ENCODE measurements at places on chromosomes 5 and 9.
A peak's percentile ranks its signal among the peaks of the same experiment; 100 is the strongest.

- no peaks in the 10 kb centered on the region for H3K36me3 ChIP-seq
- no peak overlapping the region for H3K27ac ChIP-seq
These were observed 236.7 kb downstream of the PIK3R1 start for GRCh38 chr5:68452286-68452685.

DNA sequence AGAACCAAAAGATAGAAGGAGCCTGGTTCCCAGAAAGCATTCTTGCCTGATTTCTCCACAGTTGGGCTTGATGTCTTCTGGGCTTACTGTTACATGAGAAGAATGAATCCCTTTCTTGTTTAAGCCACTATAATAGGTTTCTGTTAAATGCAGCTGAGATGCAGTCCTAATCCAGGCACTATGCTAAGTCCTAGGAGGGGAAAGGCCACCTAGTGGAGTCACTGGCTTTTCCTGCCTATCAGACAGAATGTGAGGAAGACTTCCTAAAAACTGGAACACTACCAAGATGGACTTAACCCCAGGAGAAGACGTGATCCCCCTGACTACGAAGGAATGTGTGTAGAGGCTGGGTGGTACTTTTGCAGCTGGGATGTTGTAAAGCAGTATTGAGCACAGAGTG lies 34.3 kb upstream of the FSD1L start:
- no peaks in the 10 kb centered on the region for H3K36me3 ChIP-seq
- H3K27me3 ChIP-seq: peaks cover 43% of the 10 kb centered on the region
- H3K4me3 ChIP-seq: no peak overlapping the region
- H3K4me1 ChIP-seq: no peaks in the 10 kb centered on the region
- H3K27ac ChIP-seq: no peak overlapping the region

GRCh38 chr5:53568401-53568800 lies 8.0 kb downstream of the NDUFS4 start:
- peaks cover 8% of the 10 kb centered on the region for H3K36me3 ChIP-seq
- no peak for DNase-seq
- H3K27ac ChIP-seq: no peak overlapping the region
- no peaks in the 10 kb centered on the region for H3K27me3 ChIP-seq

GRCh38 chr5:154081246-154081645 lies 42.5 kb downstream of the MFAP3 start:
- DNase-seq: no peak
- H3K36me3 ChIP-seq: no peaks in the 10 kb centered on the region
- H3K4me1 ChIP-seq: peaks cover 7% of the 10 kb centered on the region
- H3K4me3 ChIP-seq: no peak overlapping the region
- no peaks in the 10 kb centered on the region for H3K27me3 ChIP-seq

DNA sequence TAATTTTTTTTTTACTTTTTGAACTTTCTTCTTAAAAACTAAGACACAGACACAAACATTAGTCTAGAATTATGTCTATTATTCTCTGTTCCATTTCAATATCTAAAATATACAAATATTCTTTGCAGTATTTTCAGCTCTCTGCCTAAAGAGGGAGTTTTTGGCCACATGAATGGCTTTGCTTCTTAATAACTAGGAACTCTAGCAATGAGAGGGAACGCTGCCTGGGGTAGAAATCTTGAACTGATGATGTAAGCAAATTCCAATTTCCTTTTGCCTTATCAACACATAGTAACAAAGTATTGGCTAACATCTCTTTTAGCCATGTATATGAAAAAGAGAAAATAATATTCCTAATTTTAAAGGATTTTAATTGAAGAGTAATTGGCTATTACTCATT lies 51.9 kb downstream of the SLC25A46 start:
- no peaks in the 10 kb centered on the region for H3K4me1 ChIP-seq
- H3K36me3 ChIP-seq: no peaks in the 10 kb centered on the region
- H3K27ac ChIP-seq: no peak overlapping the region

DNA sequence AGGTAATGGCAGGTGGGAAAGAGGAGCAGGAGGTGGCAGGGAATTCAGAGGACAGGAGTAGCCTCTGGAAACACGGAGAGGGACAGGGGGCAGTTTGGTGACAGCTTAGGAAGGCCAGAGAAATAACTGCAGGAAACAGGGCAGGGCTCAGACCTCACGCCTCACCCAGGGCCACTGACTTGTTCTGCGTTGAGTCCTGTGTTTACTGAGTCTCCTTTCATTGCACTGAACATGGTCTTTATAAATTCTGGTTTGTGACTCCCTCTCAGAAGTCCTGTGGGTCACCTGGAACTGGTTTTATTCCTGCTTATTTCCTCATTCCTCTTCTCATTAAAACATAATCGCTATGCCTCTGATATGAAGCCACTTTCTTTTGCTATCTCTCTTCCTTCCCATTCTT lies 55.2 kb upstream of the ZNF622 start:
- peak overlapping the region; percentile 32 for H3K27ac ChIP-seq
- H3K4me1 ChIP-seq: peaks cover 22% of the 10 kb centered on the region
- no peaks in the 10 kb centered on the region for H3K27me3 ChIP-seq
- H3K36me3 ChIP-seq: peaks cover 8% of the 10 kb centered on the region

- no peak overlapping the region for H3K4me3 ChIP-seq
- no peaks in the 10 kb centered on the region for H3K27me3 ChIP-seq
- no peak overlapping the region for H3K27ac ChIP-seq
- peaks cover 67% of the 10 kb centered on the region for H3K4me1 ChIP-seq
- H3K36me3 ChIP-seq: peaks cover 2% of the 10 kb centered on the region
- no peak for DNase-seq
These were observed 300.1 kb downstream of the MLLT3 start for GRCh38 chr9:20322212-20322611.

DNA sequence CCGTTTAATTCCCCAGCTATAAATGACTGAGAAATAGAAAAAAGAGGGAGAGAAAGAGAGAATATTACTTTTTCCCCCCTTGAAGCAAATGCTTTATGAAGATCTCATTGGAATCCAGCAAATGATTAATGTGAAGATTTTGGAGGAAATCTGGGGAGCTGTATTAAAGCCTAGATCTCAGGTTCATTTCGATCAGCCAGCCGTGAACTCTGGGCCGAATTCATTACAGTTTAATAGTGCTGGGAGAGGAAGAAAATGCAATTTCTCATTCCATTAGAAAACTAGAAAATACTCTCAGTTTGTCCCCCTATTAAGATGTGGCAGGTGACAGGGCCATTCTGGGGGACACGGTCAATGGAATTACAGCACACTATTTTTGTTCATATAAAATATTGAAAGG lies 4.8 kb downstream of the OTP start:
- peaks cover 10% of the 10 kb centered on the region for H3K36me3 ChIP-seq
- H3K4me1 ChIP-seq: peaks cover 27% of the 10 kb centered on the region
- H3K27me3 ChIP-seq: peaks cover 84% of the 10 kb centered on the region
- H3K4me3 ChIP-seq: no peak overlapping the region
- no peak for DNase-seq

DNA sequence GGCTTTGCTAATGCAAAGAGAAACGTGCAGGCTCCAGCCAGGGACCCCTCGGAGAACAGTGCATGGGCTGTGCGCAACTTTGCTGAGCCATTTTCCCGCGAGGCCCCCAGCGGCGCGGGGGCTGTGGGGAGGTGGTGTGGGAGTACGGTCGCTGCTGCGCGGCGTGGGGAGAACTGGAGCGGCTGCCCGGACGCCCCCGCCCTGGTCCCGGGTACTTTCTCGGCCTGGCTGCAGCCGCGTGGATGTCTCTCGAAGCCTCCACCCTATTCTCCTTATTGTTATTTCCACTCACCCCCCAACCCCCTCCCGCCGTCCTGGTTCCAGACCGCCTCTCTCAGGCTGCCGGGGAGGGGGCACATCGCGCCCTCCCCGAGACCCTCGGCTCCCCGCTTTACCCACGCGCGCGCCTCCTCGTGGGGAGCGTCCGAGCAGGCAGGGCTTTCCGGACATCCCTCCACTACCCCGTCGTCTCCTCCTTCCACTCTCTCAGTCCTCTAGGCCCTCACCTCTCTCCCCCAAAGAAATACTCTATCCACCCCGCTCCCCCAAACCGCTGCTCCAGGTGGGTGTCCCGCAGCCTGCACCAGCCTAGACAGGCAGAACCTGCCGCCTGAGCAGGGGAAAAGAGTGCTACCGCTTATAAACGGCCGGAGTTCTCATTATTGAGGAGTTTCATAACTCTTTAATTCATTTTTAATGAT lies 68.6 kb upstream of the TBCA start:
- H3K4me3 ChIP-seq: peak overlapping the region; percentile 56
- H3K27me3 ChIP-seq: peaks cover 46% of the 10 kb centered on the region
- DNase-seq: no peak
- H3K36me3 ChIP-seq: no peaks in the 10 kb centered on the region

- H3K36me3 ChIP-seq: no peaks in the 10 kb centered on the region
- H3K27ac ChIP-seq: no peak overlapping the region
- H3K4me1 ChIP-seq: no peaks in the 10 kb centered on the region
- no peak for DNase-seq
- H3K4me3 ChIP-seq: no peak overlapping the region
These were observed 697.3 kb downstream of the CETN3 start for GRCh38 chr5:89712134-89712700.

- H3K36me3 ChIP-seq: no peaks in the 10 kb centered on the region
- no peak overlapping the region for H3K27ac ChIP-seq
- no peak overlapping the region for H3K4me3 ChIP-seq
- DNase-seq: no peak
These were observed 29.4 kb upstream of the RECK start for GRCh38 chr9:36007316-36007708.

GRCh38 chr5:36998578-36998977 lies 122.0 kb downstream of the NIPBL start:
- peaks cover 32% of the 10 kb centered on the region for H3K36me3 ChIP-seq
- no peaks in the 10 kb centered on the region for H3K27me3 ChIP-seq
- H3K4me3 ChIP-seq: no peak overlapping the region
- H3K4me1 ChIP-seq: no peaks in the 10 kb centered on the region
- no peak for DNase-seq

- no peaks in the 10 kb centered on the region for H3K4me1 ChIP-seq
- H3K4me3 ChIP-seq: no peak overlapping the region
- no peaks in the 10 kb centered on the region for H3K27me3 ChIP-seq
- DNase-seq: no peak
These were observed 115.9 kb upstream of the MINAR2 start for GRCh38 chr5:129631961-129632360.

GRCh38 chr9:123523001-123523400 lies 167.0 kb downstream of the CRB2 start:
- H3K4me3 ChIP-seq: no peak overlapping the region
- H3K27me3 ChIP-seq: no peaks in the 10 kb centered on the region
- no peak for DNase-seq
- H3K36me3 ChIP-seq: no peaks in the 10 kb centered on the region
- H3K4me1 ChIP-seq: no peaks in the 10 kb centered on the region

- H3K36me3 ChIP-seq: peaks cover 19% of the 10 kb centered on the region
- no peak overlapping the region for H3K4me3 ChIP-seq
- no peak overlapping the region for H3K27ac ChIP-seq
These were observed 39.2 kb downstream of the TLE4 start for GRCh38 chr9:79610791-79611614.

- H3K27me3 ChIP-seq: peaks cover 37% of the 10 kb centered on the region
- peak; percentile 53 for DNase-seq
- H3K27ac ChIP-seq: no peak overlapping the region
- H3K4me1 ChIP-seq: peaks cover 5% of the 10 kb centered on the region
These were observed 14.7 kb upstream of the TMEM250 start for GRCh38 chr9:136133191-136133958.

DNA sequence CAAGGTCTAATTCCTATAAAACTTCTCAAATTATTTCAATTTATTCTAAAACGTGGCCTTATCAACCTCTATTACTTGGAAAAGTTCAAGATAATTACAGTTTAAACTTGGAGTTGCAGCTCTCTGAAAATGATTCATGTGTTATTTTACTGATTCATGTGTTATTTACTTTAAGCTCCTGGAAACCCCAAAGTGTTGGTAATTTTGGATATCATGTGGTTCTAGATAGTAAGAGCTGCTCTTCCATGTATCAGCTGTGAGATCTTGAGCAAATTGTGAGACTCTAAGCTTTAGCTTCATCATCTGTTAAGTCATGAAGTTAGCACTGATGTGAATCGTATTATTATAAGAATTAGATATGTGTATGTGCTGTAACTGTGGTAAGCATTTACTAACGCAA lies 749.2 kb downstream of the TLE4 start:
- DNase-seq: no peak
- H3K27ac ChIP-seq: no peak overlapping the region
- no peaks in the 10 kb centered on the region for H3K36me3 ChIP-seq
- no peaks in the 10 kb centered on the region for H3K27me3 ChIP-seq

DNA sequence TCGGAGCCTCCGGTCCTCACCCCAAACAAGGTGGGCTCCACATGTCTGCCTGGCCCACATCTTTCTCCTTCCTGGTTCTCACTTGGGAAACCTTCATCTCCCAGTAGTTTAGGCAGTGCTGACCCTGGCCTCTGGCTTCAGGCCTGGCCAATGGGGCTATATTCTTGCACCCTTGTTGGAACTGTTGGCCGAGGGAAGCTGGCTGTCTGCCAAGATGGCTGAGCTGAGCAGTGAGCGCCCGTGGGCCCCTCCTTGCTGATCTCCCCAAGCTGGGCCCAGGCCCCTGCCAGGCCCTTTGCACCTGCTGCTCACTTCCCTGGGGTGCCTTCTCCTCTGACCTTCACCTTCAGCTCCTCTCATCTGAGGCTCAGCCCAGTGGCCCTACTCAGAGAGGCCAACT lies 31.3 kb downstream of the TSPAN17 start:
- H3K4me3 ChIP-seq: no peak overlapping the region
- no peaks in the 10 kb centered on the region for H3K36me3 ChIP-seq
- H3K4me1 ChIP-seq: no peaks in the 10 kb centered on the region
- no peak overlapping the region for H3K27ac ChIP-seq

DNA sequence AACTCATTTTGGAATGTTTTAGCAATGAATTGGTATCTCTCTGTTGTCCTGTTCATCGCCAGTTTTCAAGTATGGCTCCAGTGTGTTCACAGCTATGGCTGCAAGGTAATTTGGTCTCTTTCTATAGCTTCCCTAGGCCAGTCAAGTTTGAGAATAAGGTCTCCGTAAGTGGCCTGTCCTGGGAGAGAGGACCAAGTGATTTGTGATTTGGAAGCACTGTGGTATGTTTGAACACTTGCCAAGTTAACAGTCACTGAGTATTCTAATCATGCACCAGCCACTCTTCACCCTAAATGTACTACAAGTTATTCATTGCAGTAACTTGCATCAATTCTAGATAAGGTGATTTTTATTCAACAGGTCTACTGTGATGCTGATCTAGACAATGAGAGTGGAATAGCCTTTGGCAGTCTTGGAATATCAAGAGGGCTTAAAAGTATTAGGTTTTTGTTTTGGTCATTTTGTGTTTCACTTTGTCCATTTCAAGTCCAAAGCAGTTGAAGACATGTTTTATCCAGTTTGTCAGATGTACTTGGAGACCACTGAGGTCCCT lies 41.1 kb downstream of the G3BP1 start:
- H3K4me1 ChIP-seq: peaks cover 19% of the 10 kb centered on the region
- H3K4me3 ChIP-seq: no peak overlapping the region
- DNase-seq: no peak
- no peaks in the 10 kb centered on the region for H3K27me3 ChIP-seq
- no peak overlapping the region for H3K27ac ChIP-seq
- peaks cover 73% of the 10 kb centered on the region for H3K36me3 ChIP-seq

DNA sequence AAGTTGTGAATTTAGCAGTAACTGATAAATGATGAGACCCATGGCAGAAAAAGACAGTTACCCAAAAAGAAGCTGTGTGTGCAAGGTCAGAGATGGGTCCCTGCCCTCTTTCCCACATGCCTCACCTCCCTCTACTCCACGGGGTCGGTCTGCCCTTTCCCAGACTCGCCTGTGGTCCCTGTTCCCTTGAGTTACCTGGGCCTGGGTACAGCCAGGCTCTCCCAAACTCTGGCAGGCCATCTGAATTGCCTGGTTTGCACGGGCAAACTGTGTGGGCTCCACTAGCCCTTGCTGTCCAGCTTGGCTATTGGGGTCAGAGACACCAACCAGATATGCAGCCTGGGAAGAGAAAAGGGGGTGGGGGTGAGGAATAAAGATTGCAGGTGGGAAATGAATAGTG lies 18.4 kb upstream of the TPM2 start:
- no peaks in the 10 kb centered on the region for H3K4me1 ChIP-seq
- no peaks in the 10 kb centered on the region for H3K27me3 ChIP-seq
- peaks cover 64% of the 10 kb centered on the region for H3K36me3 ChIP-seq
- no peak overlapping the region for H3K4me3 ChIP-seq
